NCI-H2107 (cell line): ENCODE measurements at places on chromosomes 16 and 17.

GRCh38 chr16:73071131-73071940 lies 23.4 kb upstream of the ZFHX3 start:
- DNase-seq = peak; percentile 70

DNA sequence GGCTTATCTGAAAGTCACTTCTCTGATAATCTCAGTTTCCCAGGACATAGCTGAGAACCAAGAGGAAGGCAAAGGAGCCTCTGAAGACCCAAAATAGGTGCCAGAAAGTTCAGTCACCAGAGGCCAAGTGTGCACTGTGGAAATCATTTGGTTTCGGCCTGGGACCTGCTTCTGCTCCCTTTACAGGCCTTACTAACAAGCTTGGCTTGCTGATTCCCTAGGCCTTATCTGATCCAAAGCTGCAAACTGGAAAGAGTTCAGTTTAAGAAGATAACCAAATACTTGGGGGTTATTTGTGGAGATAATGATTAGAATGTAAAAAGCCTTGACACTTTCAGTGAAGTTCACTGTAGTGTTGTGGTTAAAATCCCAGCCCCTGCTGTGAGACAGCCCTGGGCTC lies 17.0 kb downstream of the ITGA3 start:
- DNase-seq = no peak

- no peak for DNase-seq
Measured at GRCh38 chr17:50311112-50311460, 34.8 kb upstream of the XYLT2 start.

DNA sequence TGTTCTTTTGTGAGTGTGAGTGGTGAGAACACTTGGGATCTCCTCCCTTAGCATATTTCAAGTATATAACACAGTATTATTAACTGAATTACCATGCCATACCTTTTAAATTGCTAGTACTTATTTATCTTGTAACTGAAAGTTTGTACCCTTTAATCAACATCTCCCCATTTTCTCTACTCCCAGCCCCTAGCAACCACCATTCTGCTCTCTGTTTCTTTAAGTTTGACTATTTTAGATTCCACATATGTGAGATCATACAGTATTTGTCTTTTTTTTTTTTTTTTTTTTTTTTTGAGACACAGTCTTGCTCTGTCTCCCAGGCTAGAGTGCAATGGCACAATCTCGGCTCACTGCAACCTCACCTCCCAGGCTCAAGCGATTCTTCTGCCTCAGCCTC lies 117.6 kb upstream of the CACNG3 start:
- DNase-seq = no peak

DNA sequence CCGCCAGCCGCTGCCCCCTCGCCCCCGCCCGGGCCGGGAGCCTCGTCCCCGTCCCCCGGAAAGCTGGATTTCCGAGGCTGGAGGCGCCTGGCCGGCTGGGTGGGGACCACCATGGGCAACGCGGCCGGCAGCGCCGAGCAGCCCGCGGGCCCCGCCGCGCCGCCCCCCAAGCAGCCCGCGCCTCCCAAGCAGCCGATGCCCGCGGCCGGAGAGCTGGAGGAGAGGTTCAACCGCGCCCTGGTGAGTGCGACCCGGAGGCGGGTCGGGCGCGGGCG lies 266 bp downstream of the FMNL1 start:
- DNase-seq = no peak

DNA sequence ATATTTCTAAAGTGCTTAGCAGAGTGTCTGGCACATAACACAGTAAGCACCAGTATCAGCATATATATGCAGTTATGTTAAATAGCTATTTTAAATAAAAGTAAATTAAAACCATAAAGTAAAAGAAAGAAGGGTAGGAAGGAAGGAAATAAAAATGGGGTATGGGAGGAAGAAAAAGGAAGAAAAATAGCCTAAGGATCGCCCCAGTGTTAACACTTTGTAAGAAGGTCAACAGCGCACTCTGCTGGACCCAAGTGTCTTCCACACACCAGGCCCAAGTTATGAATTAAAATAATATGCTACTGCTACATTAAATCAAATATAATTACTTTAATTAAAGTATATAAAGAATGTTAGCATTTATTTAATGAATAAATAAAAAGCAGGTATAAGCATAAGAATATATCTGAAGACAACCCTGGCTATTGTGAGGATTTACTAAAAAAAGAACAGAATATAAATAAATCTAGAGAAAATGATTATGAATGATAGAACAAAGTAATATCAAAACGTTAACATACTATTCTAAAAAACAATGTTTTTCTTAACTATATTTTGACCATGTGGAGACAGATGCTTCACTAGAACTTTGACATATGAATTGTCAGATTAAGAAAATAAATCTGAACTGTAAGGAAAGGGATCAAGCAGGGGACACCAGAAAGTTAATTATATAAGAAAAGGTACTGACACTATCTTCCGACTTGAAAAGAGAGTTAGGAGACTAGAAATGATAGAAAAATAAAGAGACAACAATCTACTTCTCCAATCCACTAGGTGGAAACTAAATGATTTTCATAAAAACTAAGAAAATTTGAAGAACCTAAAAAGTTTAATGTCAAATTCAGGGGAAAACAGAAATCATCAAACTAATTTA lies 25.9 kb downstream of the BRIP1 start:
- DNase-seq = peak; percentile 3
